ENCODE measurements at places on chromosomes 4 and X. TPM values are rescaled to one million over a fixed set of nuclear protein-coding genes. Genes with fewer than 3 reads are reported as not detected.
A peak's percentile ranks its signal among the peaks of the same experiment; 100 is the strongest.

DNA sequence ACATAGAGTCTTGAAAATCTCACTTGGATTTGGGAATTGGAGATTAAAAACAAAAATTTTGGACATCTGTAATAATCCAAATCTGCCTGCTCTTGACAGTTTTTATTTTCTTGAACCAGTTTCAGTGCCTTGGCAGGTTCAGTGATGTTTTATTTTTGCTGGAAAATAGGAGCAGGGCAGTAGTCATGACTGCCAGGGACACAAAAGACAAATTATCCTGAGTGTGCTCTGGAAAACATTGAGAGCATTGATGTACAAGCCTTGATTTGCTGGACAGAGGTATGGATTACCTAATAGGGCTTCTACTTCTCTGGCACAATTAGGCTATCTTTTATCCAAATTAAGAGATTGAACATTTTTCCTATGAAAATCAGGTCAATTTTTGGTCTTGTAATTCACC lies 123.4 kb upstream of the SFRP2 start:
- DNase-seq = no peak

DNA sequence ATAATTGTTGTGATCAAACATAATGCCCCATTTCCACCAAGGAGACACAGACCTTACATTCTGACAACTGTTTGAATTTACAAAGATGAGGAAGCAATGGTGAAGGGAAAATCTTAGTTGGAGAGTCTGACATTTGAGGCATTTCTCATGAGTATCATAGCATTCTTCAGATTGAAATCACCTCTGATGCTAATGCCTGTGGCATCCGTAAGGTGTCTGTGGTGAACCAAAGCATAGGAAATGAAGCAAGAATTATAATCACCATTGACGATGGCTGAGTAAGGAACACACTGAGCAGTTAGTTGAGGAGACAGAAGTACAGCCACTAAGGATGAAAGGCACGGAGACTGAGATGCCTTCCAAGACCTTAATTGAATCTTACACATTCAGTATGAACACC lies 575.7 kb downstream of the TRIML1 start:
- no peak for DNase-seq

DNA sequence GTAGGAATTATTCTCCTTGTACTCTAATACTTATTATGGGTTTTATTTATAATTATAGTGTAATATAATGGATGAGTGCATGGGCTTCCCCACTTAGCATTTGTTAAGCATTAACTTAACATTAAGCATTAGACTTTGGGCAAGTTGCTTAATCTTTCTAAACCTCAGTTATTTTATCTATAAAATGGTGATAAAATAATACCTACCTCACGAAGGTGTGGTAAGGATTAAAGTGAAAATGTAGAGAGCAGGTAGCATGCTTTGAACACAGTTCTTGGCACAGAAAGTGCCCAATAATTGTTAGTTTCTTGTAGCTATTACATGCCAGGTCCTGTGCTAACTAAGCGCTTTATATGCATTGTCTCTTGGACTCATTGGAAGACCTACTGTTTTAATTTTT lies 2.6 kb downstream of the MSMO1 start:
- DNase-seq = no peak

DNA sequence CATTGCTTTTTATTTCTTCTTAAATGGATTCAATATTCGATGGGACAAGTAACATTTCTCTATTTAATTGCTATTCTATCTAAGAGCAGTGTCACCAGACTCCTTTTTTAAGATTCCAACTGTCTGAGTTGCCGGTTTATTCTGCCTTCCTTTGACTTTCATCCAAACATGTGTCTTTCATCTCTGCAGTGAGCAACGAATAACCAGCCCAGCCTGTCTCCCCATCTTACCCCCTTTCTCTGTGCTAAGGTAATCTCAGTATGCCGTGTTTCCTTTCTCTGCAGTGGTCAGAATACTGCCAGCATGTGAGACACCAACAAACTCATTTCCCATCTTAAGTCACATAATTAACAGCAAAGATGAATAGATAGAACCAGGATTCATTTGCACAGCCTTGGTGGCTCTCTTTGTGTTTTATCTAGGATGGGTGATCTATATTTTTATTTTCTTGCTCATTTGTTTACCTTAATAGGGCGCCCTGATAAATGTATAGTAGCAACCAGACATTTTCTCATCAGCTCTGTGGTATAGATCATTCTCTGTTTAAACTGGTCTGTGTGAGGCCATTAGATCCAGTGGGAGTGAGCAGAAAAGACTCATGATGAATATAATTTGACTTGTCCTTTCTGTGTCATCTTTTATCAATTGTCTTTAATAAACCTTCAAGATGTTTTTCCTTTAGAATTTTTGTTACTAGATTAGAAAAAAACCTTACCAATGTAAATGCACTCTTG lies 394.8 kb upstream of the IGFBP7 start:
- no peak for DNase-seq

DNA sequence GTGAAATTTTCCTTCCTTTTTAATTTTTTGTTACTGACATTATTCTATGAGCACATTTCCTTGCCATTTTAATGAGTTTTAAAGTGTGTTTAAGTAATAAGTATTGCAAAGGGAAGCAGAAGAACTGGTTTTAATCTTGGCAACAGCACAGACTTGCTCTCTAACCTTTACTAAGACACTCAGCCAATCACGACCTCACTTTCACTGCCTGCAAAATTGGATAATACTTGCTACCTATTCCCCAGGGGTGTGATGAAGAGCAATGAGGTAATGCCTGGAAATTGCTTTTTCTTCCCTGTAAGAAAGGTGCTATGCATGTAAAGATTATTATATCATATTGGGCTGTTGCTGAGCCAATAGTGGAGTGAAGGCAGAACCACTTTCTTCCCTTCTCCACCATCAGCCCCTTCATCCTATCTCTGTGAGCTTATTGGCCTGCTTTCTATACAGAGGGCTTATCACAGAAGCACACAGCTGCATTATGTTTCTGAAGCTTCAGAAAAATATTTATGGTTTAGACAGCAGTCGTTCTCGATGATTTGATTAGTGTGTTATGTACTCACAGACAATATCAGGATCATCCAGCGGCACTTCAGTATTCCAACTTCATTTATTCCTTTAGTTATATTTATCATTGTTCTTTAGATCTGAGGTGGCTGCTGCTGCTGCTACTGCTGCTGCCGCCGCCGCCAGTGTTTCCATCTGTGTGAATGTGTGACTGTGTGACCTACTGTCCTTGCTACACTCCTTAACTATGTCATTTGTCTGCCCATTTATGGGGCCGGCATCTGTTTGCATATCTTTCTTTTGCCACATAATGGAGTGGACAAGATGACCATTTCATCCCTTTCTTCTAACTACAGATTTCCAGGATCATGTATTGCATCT lies 255.1 kb downstream of the C4orf33 start:
- no peak for DNase-seq

- no peak for DNase-seq
Observed at GRCh38 chr4:1711055-1711570, 1.0 kb downstream of the SLBP start.

DNA sequence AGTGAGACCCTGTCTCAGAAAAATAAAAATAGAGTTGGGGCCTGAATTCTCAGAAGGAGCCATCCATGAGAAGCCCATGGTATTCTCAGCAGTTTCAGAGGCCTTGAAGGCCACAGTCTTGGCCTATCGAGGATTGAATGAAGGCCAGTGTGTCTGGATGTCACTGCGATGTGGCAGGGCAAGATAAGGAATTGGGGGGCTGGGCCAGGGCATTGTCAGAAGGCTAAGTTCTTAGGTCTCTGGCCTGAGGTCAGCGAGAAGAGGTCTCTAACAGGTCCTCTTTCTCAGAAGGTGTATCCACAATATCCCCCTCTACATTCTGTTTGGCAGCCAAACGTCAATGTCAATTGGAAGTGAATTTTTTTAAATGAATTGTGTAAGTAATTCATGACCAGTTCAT lies 5.7 kb downstream of the ZNF275 start:
- DNase-seq = peak; percentile 40

DNA sequence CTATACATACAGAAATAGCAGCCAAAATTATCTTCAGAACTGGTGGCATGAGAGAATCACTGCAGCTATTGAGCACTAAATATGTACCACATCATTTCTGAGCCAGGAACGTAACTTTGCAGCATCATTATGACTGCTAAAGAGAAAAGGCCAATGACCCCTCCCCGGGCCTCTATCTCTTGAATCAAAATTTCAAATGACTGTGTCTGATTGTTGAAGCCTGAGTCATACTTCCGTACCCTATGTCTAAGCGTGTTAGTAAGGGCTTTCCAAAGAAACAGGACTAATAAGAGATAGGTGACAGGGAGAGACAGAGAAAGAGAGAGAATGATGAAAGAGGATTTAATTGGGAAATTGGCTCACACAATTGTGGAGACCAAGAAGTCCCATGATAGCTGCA lies 445.5 kb upstream of the SPANXN1 start:
- no peak for DNase-seq

DNA sequence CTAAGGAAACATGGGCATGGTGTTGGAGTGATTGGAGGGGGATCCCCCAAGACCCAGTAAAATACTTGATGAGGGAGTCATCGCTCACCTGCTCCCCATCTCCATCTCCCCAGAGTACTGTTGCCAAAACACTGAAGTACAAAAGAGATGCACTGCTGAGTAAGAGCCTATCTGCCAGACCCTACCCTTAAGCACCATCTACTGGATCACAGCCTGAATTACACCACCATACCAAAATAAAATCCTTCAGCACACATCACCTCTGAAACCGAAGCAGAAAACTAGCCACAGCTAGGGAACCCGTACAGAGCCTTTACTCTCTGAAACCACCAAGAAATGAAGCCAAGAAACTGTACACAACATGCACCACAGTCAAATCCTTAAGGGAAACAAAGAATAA lies 466.3 kb upstream of the ACTRT1 start:
- DNase-seq = no peak

GRCh38 chrX:150919401-150919800 lies 20.9 kb upstream of the CD99L2 start:
- DNase-seq = no peak

GRCh38 chr4:22496165-22496813 lies 19.6 kb downstream of the ADGRA3 start:
- no peak for DNase-seq

DNA sequence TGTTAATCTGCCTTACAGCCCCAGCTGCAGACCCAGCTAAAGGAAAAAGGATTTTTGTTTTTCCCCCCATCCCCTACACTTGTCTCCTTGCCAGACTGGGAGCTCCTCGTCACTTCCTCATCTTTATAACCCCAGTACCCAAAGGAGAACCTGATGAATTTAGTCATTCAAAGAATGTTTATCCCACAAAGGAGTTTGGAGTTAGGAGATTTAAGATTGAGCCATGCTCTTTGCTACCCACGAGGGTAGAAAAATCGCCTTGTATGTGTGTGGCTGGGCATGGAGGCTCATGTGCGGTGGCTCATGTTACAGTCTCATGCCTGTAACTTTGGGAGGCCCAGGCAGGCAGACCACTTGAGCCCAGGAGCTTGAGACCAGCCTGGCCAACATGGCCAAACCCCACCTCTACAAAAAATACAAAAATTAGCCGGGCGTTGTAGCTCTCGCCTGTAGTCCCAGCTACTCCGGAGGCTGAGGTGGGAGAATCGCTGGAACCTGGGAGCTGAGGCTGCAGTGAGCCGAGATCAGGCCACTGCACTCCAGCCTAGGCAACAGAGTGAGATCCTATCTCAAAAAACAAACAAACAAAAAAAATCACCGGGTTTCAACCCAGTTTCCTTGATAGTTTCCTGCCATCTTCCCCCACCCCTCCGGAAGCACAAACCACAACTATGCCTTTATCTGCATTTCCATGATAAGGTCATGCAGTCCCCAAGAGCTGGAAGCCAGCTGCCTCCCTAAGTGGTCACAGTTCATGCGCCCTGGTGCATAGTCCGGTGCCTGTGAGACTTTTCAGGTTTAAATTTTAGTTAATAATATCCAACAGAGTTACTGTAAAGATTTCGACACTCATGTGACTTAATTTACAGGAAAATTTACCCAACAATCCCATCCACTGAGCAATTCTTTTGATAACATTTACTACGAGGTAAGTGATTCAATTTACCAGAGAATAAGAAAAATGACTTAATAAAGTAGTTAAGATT lies 1.5 kb downstream of the CFAP97 start:
- DNase-seq = peak; percentile 55

The CXorf49 gene
- total RNA-seq = not detected

The SPANXA2 gene
- total RNA-seq = not detected

The FRG2 gene
- total RNA-seq = not detected
